ENCODE measurements at places on chromosomes 1 and 21.

DNA sequence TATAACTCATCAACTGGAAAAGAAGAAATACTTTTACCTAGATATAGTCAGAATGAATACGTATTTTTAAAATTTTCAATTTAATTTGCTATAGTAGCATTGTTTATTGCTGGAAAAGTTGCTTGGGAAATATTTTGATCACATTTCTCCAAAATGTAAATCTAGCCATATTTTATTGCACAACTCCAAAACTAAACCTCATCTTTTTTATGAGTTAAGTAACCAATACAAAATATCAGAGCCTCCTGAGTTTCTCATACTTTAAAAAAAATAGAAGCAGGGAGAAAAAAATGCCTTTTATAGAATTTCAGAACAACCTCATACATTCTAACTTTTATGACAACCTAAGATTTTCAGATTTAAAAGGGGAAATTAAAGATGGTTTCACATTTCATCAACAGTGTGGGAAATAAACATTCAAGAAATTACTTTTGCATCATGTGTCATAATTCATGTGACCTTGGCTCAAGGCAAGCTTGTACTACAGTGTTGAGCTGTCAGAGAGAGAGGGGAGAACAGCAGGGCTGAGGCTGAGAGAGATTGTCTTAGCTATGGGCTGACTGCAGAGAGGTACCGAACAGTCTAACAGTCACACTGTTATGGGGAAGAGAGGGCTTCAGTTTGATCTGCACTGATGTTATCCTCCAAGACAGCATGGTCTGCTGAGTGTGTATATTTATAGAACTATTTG, 519.0 kb downstream of the LTN1 start:
- peak; percentile 63 for DNase-seq

DNA sequence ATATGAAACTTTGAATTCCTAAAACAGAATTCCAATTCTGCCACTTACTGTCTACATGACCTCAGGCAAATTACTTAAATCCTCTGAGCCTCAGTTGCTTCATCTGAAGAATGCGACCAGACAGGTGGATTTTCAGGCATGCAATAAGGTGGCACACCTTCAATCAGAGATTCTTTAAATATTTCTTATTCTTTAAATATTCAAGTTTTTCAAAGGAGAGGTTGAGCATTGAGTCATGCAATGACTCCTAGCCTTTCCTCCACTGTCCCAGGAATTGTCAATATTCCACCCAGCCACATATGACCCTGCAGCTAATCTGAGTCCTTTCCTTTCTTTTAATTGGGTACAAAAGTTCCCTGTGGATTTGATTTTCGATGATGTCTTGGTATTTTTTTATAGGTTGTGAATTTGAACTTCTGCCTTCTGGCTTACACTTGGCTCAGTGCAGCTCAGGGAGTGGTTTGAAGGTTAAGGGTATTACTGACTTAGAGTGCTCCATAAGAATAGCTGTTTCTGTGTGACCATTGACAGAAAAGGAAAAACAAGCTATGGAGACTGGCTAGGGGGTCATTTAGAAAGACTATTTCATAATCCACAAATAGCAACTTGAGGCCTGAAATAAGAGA, 52.2 kb upstream of the PRDX6 start:
- peak; percentile 42 for DNase-seq

GRCh38 chr1:2179283-2180013, 15.1 kb downstream of the FAAP20 start:
- no peak for DNase-seq

- peak; percentile 68 for DNase-seq
Observed at GRCh38 chr1:43587594-43587993, 56.9 kb downstream of the PTPRF start.

GRCh38 chr1:20086800-20087199, 16.8 kb downstream of the PLA2G5 start:
- no peak for DNase-seq

DNA sequence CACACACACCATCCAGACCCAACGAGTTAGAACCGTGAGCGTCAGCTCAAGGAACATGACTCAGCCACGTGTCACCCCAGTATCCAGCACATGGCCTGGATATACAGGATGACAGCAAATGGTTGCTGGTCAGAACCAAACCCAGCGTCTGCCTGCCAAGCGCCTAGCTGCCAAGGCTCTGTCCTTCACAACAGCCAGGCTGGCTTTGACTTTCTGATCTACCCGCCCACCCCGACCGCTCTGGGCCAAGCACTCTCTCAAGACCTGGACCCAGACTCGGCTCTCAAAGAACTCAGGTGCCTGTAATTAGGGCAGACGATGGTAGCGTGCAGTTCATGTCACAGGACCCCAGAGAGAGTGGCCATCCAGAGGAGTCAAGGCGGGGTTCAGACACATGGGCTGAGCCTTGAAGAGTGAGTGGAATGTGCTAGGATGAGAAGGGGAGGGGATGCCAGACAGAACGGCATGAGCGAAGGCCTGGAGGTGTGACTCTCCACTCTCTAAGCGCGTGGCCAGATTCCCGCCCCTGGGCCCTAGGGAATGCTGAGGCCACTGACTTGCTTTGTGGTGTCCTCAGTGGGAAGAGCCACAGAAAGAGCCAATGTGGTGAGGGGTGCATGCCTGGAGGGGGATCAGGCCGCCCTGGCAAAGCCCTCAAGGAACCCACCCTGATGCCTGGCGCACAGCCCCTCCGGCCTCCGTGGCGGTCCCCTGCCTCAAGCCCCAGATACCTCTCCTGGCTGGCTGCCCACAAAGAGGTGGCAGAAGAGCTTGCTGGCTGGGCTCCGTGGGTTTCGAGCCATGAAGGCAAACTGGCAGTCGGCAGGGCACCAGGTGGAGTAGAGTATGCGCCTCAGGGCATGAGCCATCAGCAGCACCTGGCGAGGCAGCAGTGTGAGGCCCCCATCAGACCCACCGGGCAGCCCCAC, 7.0 kb downstream of the SH2D5 start:
- peak; percentile 58 for DNase-seq

DNA sequence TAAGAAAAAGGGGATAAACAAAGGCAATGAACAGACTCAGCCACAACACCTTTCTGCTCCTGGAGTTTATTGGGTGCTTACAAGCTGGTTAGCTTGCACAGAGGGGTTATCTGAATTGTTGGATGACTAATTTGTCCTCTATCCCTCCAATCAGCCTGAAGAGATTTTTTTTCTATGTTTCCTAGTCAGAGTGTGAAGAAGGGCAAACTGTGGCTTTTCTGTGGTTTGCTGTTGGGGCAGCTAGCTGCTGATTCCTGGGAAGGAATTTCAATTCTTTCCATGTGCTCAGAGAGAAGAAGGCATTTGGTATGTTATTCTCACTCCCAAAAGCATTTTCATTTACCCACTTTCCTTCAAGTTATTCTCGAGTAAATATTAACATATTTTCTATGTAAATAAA, 48.6 kb downstream of the PCP4 start:
- DNase-seq: no peak

DNA sequence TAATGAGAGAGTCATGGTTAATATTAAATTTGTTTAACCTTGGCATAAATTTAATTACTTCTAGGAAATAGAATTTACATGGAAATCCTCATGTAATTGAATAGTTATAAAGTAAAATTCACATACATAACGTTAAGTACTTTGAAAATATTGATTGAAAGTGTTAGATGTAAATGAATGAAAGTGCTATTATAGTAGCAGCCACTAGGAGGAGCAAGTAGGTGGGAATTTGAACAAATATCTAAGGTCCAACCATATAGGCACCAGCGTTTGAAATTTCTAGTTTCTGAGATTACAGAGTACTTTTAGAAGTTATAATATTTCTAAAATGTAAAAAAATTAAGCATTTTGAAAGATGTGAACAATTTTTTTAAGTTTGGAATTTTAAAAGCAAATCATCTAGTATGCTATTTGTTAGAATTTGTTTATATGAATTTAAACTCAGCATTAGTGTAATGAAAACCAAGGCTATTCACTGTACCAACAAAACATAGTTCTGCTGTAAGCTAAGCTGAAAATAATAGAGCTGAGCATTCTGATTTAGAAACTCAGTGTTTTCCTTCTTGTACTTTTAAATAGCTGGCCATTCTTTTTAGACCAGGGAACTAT, 3.3 kb downstream of the B3GALT2 start:
- DNase-seq: peak; percentile 65

GRCh38 chr1:53519421-53519820, 60.2 kb downstream of the DMRTB1 start:
- peak; percentile 61 for DNase-seq

- DNase-seq: no peak
Observed at GRCh38 chr1:204448991-204449677, 37.5 kb upstream of the PPP1R15B start.

GRCh38 chr1:38242506-38242905, 195.9 kb upstream of the POU3F1 start:
- DNase-seq: no peak

- DNase-seq: no peak
Observed at GRCh38 chr1:172600615-172601014, 58.3 kb upstream of the FASLG start.
